ENCODE measurements at places on chromosomes 3 and 15. TPM values are rescaled to one million over a fixed set of nuclear protein-coding genes. Genes with fewer than 3 reads are reported as not detected.

The MKRN3 gene
- 3.0 TPM for total RNA-seq

The TPRG1 gene
- total RNA-seq, result 0.17 TPM

The IMPG2 gene
- total RNA-seq, result 0.33 TPM

The SPINK8 gene
- total RNA-seq, result not detected

The DUOXA2 gene
- not detected for total RNA-seq

The ZNF660 gene
- total RNA-seq, result 2.5 TPM

The SLC24A5 gene
- total RNA-seq, result not detected

The IQCF5 gene
- not detected for total RNA-seq

The SCAMP5 gene
- total RNA-seq, result 2.2 TPM

The IL16 gene
- 6.1 TPM for total RNA-seq

The MESP1 gene
- total RNA-seq, result 0.50 TPM

The MINAR1 gene
- 0.83 TPM for total RNA-seq

The LRRC31 gene
- total RNA-seq, result not detected

The KCNMB2 gene
- total RNA-seq, result under 0.01 TPM

The TTBK2 gene
- total RNA-seq, result 8.9 TPM

The ADPRH gene
- total RNA-seq, result 3.6 TPM

The ARGFX gene
- not detected for total RNA-seq

The LINGO1 gene
- total RNA-seq, result not detected

The ALPK3 gene
- total RNA-seq, result 0.87 TPM

The SLC22A13 gene
- total RNA-seq, result 1.2 TPM

The CCDC33 gene
- not detected for total RNA-seq

The SEMA6D gene
- total RNA-seq, result 6.6 TPM

The PTX3 gene
- total RNA-seq, result 266 TPM

The DGKG gene
- total RNA-seq, result 0.87 TPM

The DYNLT2B gene
- 8.1 TPM for total RNA-seq

The SERINC4 gene
- total RNA-seq, result not detected

The HHATL gene
- total RNA-seq, result not detected

The C3orf49 gene
- total RNA-seq, result not detected

The HRH1 gene
- 35.6 TPM for total RNA-seq

The TLR9 gene
- total RNA-seq, result under 0.01 TPM

The CLDN18 gene
- total RNA-seq, result under 0.01 TPM

The PROS1 gene
- 25.2 TPM for total RNA-seq

The CCR9 gene
- total RNA-seq, result not detected

The PARP15 gene
- 0.87 TPM for total RNA-seq

The CIDEC gene
- total RNA-seq, result 0.17 TPM

The PDIA3 gene
- 247 TPM for total RNA-seq

The P3H2 gene
- total RNA-seq, result 13.9 TPM

The SFMBT1 gene
- total RNA-seq, result 4.5 TPM

The HCN4 gene
- total RNA-seq, result not detected

The CCDC13 gene
- 0.29 TPM for total RNA-seq

The PAK6 gene
- under 0.01 TPM for total RNA-seq
